Activated T-helper 2 cell treated with anti-CD3 and anti-CD28 coated beads, Interferon-gamma antibody, Interleukin-2, Interleukin-4, amounts not matched to agents 10 μg/mL and 5 μg/mL and 100 μg/mL, durations not matched to agents 14 hours and 24 hours and 36 hours (primary cell): ENCODE measurements at places on chromosomes 12 and 14.
A peak's percentile ranks its signal among the peaks of the same experiment; 100 is the strongest.

- H3K27me3 ChIP-seq: no peaks in the 10 kb centered on the region
- H3K4me1 ChIP-seq: peaks cover 9% of the 10 kb centered on the region
- no peak overlapping the region for H3K27ac ChIP-seq
- no peak overlapping the region for H3K4me3 ChIP-seq
- no peaks in the 10 kb centered on the region for H3K36me3 ChIP-seq
Measured at GRCh38 chr12:70052476-70052875, 190.8 kb upstream of the CNOT2 start.

DNA sequence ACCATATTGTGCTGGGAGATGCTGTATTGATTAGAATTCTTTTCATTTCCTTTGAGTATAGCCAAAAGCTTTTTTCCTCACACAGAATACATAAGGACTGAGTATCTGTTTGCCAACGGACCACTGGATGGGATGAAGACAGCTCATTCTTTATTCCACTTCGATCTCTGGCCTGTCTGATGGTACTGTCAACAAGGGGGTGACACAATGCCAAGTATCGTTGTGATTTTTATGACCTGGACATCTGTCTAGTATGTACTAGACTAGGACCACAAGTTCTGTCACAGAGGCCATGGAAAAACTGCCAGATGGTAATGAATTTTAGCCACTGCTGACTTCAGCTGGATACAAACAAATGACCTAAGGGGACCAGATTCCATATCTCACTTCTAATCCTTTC, 502.7 kb downstream of the SOX5 start:
- no peaks in the 10 kb centered on the region for H3K4me1 ChIP-seq
- H3K4me3 ChIP-seq: no peak overlapping the region
- no peak overlapping the region for H3K27ac ChIP-seq
- no peaks in the 10 kb centered on the region for H3K27me3 ChIP-seq
- DNase-seq: no peak

DNA sequence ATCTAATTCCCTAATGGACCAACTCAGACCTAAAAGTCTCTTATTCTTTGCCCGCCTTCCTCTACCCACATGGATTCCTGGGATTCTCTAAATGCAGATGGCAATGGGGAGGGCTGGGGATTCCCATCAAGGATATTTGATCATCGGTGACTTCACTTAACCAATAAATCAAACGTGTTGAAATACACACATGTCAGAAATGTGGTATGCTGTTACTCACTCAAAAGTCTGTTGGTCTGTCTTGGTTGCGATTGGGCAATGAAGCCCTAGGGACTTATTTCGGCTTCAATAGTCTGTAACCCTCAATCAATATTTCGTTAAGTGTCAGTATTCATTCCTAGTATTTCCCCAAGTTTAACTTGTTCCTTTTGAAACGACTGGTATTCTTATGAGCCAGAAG, 117.2 kb upstream of the DIO3 start:
- H3K4me1 ChIP-seq: peaks cover 10% of the 10 kb centered on the region
- peaks cover 73% of the 10 kb centered on the region for H3K27me3 ChIP-seq
- H3K36me3 ChIP-seq: no peaks in the 10 kb centered on the region
- no peak overlapping the region for H3K4me3 ChIP-seq

GRCh38 chr14:56603648-56604047, 24.1 kb downstream of the TMEM260 start:
- H3K27ac ChIP-seq: no peak overlapping the region
- H3K36me3 ChIP-seq: peaks cover 24% of the 10 kb centered on the region
- no peak for DNase-seq
- no peak overlapping the region for H3K4me3 ChIP-seq
- H3K4me1 ChIP-seq: peaks cover 7% of the 10 kb centered on the region

DNA sequence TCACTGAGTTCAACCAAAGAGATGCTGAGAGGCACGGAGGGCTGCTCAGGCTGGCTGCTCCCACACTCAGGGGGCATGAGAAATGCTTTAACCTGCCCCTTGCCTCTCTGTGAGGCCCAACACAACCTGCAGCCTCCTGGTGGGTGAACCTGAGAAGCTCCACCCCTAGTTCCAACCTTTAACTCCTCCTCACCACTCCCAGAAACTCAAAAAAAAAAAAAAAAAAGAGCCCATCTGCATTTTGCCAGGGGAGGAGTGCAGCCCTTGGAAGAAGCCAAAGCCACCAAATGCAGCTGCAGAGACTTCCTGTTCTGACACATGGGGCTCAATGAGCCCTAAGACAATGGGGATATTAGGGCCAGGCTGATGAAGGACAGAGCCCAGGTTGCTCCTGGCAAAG, 8.9 kb downstream of the KRT4 start:
- H3K4me1 ChIP-seq: no peaks in the 10 kb centered on the region
- H3K4me3 ChIP-seq: no peak overlapping the region
- peaks cover 6% of the 10 kb centered on the region for H3K27me3 ChIP-seq
- H3K27ac ChIP-seq: no peak overlapping the region

DNA sequence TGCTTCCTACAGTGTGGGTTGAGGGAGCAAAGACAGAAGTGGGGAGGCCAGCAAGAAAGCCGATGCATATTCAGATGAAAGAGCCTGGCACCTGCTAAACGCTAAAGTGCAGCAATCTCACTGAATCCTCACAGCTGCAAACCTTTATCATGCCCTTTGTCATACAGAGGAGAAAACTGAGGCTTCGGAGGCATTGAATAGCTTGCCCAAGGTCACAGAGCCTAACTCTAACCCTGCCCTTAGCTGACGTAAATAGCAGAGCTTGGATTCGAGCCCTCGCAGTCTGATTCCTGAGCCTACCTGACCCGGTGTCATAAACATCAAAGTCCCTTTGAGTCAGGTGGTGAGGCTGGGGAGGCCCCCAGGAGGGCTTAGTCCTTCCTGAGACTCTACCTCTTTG, 54.9 kb downstream of the CMKLR1 start:
- no peak for DNase-seq
- no peaks in the 10 kb centered on the region for H3K36me3 ChIP-seq
- H3K4me1 ChIP-seq: peaks cover 2% of the 10 kb centered on the region

DNA sequence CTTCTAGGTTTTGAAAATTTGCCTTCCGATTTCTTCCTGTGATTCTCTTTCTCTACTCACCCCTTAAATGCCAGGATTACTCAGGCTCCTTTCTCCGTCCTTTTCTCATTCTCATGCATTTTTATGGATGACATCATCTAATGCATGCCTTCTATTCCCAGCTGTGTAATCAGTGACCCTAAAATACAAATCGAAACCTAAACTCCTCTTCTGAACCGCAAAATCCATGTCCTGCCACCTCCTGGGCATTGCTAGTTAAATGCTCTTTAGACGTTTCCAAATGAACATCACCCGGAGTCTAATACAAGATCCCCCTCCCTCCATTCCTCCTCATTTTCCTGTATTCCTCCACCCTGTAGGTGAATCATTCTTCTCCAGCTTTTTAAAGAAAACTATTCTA, 1703.1 kb upstream of the FLRT2 start:
- H3K27me3 ChIP-seq: no peaks in the 10 kb centered on the region
- no peak overlapping the region for H3K27ac ChIP-seq
- no peak overlapping the region for H3K4me3 ChIP-seq
- DNase-seq: no peak
- H3K4me1 ChIP-seq: no peaks in the 10 kb centered on the region

- H3K27me3 ChIP-seq: no peaks in the 10 kb centered on the region
- H3K36me3 ChIP-seq: no peaks in the 10 kb centered on the region
- peaks cover 40% of the 10 kb centered on the region for H3K4me1 ChIP-seq
- no peak overlapping the region for H3K27ac ChIP-seq
- DNase-seq: no peak
Measured at GRCh38 chr14:75299576-75299975, 20.9 kb downstream of the FOS start.

DNA sequence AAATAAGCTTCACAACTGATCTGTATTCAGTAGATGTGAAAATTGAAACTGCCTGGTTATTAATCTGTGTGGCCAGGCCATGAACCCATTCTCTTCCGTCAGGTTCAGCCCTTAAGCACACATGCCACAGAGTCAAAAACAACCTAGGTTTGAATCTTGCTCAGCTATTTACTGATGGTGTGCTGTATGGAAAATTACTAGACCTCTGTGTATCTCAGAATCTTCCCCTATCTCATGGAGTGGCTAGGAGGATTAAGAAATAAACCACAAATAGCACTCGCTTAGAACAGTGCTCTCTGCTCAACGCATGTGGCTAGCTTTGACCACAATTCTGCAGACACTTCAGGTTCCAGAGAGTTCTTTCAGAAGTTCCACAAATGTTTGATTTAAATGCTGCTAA, 240.7 kb upstream of the PLEKHG7 start:
- H3K36me3 ChIP-seq: no peaks in the 10 kb centered on the region
- H3K4me1 ChIP-seq: peaks cover 16% of the 10 kb centered on the region
- no peak for DNase-seq

DNA sequence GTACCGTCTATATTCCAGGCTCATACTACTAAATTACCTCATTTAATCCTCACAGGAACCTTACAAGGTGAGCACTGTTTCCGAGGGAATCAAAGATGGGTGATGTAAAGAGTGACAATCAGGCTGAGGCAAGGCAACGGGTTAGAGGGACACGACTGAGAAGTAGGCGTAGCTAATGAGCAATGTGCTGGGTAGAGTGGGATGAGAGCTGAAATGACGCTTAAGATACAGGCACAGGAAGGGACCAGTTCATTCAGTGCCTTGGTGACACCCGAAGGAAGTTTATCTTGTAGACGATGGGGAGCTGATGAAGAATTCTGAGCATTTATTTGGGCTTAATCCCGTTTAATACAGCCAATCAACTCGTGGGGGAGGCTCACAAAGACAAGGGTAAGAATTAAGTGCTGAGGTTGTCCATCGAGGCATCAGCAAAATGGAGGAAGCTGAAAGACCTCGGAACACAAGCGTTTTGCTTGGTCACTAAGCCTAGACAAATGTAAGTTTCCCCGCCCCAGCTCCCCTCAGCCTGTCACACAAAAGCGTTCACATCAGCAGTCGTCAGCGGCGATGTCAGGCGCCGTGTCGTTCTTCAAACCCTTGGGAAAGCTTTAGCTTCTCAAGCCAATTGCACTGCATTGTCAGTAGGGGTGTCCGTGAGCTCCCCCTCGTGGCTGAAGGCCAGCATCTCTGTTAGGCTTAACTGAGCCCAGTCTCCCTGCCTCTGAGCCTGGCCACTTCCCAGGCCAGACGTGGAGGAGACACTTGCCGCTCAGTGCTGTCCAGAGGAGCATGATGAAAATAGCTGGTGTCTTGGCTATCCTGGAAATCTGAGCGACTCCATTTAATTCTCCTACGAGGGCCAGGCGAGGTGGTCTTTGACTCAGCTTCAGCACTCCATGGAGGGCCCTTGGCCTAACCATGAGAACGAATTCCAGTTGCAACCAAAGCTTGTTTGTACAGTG, 288.5 kb upstream of the G2E3 start:
- H3K27me3 ChIP-seq: no peaks in the 10 kb centered on the region
- no peak overlapping the region for H3K4me3 ChIP-seq
- no peaks in the 10 kb centered on the region for H3K4me1 ChIP-seq
- peak; percentile 48 for DNase-seq
- no peaks in the 10 kb centered on the region for H3K36me3 ChIP-seq
- H3K27ac ChIP-seq: no peak overlapping the region

DNA sequence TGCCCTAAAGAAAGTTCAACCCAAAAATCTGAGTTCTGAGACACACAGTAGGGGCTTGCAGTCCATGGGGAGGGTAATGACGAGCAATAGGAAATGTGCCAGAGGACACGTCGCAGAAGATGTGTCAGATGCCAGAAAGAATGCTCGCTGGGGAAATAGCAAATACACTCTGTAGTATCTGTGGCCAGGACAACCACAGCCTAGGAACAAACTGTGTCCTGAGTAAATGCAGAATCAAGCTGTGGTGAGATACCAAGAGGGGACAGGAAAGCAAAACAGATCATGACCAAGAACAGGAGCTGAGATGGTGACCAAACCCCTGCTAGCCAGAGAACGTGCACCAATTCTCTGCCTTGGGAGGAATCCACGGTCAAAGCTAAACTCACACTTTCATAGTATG, 9.1 kb downstream of the CRACR2A start:
- H3K4me1 ChIP-seq: peaks cover 32% of the 10 kb centered on the region
- peak overlapping the region; percentile 71 for H3K27ac ChIP-seq
- H3K4me3 ChIP-seq: peak overlapping the region; percentile 39
- no peaks in the 10 kb centered on the region for H3K27me3 ChIP-seq
- no peak for DNase-seq
- peaks cover 48% of the 10 kb centered on the region for H3K36me3 ChIP-seq

- H3K27me3 ChIP-seq: peaks cover 7% of the 10 kb centered on the region
- H3K4me1 ChIP-seq: no peaks in the 10 kb centered on the region
- DNase-seq: no peak
- H3K4me3 ChIP-seq: no peak overlapping the region
- H3K36me3 ChIP-seq: no peaks in the 10 kb centered on the region
Measured at GRCh38 chr14:69842686-69843420, 36.4 kb upstream of the SMOC1 start.

DNA sequence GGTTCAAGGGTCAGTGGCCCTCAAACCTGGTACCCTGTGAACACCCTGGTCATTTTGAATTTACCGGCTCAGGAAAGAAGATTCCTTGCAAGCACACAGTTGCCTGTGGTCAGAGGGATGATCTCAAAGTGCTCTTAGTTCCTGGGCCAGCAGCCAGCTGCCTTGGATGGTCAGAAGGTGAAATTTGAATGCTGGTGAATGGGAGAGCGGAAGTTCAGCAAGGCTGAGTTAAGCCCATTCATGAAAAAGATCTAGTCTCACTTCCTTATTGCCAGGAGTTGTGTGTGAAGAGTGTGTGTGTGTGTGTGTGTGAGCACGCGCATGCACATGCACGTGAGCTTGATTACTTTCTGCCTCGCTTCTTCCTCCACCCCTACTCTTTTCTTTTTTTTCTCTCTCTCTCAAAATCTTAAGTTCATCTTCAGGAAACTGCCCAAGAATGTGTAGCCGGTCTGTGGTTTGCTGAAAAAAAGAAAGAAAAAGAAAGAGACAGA, 155.5 kb upstream of the CCND2 start:
- peak overlapping the region; percentile 82 for H3K27ac ChIP-seq
- no peaks in the 10 kb centered on the region for H3K27me3 ChIP-seq
- DNase-seq: peak; percentile 9
- H3K36me3 ChIP-seq: no peaks in the 10 kb centered on the region
- H3K4me3 ChIP-seq: peak overlapping the region; percentile 62

DNA sequence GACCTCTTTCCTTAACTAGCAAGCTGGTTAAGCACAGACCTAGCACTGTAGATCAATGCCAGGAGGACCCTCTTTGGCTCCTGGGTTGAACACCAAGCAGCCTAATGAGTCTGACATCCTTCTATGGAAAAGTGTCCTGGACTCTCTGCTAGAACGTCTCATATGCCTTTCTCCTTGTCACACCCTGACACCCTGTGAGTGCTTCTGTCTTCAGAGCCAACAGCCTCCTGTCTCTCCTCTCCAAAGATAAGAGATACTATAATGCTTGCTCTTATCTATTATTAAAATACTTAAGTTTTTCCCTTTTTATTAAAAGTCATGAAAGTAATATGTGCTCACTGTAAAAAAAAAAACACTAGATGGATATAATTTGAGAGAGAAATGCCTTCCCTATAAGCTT, 222.7 kb downstream of the FOXN3 start:
- no peak overlapping the region for H3K27ac ChIP-seq
- peaks cover 13% of the 10 kb centered on the region for H3K4me1 ChIP-seq
- no peak overlapping the region for H3K4me3 ChIP-seq
